GM23338 (cell line): ENCODE measurements at places on chromosomes 11 and 22. TPM values are rescaled to one million over a fixed set of nuclear protein-coding genes. Genes with fewer than 3 reads are reported as not detected.

DNA sequence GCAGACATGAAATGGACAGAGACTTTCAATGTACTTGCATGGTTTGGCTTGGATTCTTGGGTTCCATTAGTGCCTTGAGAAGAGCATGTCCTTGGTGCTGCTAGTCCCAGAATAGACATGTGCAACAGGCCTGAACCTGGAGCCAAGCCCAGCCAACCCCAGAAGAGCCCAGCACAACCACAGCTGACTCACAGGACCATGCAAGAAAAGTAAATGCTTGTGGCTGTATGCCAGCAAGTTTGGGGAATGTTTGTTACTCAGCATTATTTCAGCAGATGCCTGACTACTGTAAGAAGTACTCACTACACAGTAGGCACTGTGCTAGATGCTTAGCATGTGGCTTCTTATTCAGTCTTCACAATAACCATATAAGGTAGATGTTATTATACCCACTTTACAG, 39.2 kb upstream of the HMGXB4 start:
- H3K4me1 ChIP-seq, result no peaks in the 10 kb centered on the region
- H3K4me3 ChIP-seq, result no peak overlapping the region
- no peak for DNase-seq
- H3K36me3 ChIP-seq, result no peaks in the 10 kb centered on the region
- H3K27me3 ChIP-seq, result no peaks in the 10 kb centered on the region

DNA sequence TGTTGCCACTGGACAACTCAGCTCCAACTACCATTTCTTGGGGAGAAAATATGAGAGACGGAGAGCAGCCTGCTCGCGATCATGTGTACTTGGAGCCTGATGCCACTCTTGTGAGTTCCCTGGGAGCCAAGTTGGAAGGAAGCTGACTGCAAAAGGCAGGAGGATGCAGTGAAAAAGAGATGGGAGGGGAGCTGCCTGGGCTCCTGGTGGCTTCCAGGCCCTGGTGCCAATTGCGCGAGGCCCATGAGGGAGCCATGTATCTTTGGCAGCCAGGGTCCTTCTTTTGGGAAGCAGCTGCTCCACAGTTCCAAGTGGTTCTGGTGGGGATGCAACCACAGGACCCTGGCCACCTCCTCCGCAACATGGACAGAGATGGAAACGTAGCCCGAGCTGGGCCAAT, 11.1 kb downstream of the C11orf91 start:
- DNase-seq, result no peak
- no peaks in the 10 kb centered on the region for H3K36me3 ChIP-seq
- H3K4me3 ChIP-seq, result no peak overlapping the region
- peaks cover 29% of the 10 kb centered on the region for H3K4me1 ChIP-seq
- no peak overlapping the region for H3K27ac ChIP-seq

GRCh38 chr11:95671768-95672167, 117.8 kb downstream of the FAM76B start:
- no peaks in the 10 kb centered on the region for H3K36me3 ChIP-seq
- no peaks in the 10 kb centered on the region for H3K4me1 ChIP-seq
- H3K27me3 ChIP-seq, result no peaks in the 10 kb centered on the region
- H3K4me3 ChIP-seq, result no peak overlapping the region
- H3K27ac ChIP-seq, result no peak overlapping the region
- DNase-seq, result no peak

DNA sequence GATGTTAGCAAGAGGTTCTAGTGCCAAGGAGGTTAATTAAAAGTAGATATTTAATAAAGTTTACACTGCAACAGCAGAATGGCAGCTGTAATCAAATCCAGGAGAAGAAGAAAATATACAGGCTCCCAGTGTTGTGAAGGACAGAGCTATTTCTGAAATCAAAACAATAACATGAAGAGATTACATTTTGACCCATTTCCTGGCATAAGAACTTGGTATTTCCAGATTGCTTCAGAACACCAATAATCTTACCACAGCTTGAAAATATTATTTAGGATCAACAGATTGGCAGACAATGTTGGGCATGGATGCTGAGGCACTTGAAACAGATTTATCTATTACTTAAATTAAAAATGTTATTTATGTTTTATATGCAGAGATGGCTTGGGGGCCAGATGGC, 692.5 kb downstream of the KCNA4 start:
- H3K27ac ChIP-seq, result no peak overlapping the region
- H3K4me3 ChIP-seq, result no peak overlapping the region
- no peaks in the 10 kb centered on the region for H3K36me3 ChIP-seq
- H3K27me3 ChIP-seq, result no peaks in the 10 kb centered on the region
- no peak for DNase-seq
- no peaks in the 10 kb centered on the region for H3K4me1 ChIP-seq

Gene MAJIN
- not detected in 2 replicates for total RNA-seq

GRCh38 chr11:84566671-84567070, 1060.5 kb downstream of the DLG2 start:
- H3K36me3 ChIP-seq, result no peaks in the 10 kb centered on the region
- no peak overlapping the region for H3K27ac ChIP-seq
- H3K4me3 ChIP-seq, result no peak overlapping the region
- no peaks in the 10 kb centered on the region for H3K27me3 ChIP-seq
- no peak for DNase-seq

DNA sequence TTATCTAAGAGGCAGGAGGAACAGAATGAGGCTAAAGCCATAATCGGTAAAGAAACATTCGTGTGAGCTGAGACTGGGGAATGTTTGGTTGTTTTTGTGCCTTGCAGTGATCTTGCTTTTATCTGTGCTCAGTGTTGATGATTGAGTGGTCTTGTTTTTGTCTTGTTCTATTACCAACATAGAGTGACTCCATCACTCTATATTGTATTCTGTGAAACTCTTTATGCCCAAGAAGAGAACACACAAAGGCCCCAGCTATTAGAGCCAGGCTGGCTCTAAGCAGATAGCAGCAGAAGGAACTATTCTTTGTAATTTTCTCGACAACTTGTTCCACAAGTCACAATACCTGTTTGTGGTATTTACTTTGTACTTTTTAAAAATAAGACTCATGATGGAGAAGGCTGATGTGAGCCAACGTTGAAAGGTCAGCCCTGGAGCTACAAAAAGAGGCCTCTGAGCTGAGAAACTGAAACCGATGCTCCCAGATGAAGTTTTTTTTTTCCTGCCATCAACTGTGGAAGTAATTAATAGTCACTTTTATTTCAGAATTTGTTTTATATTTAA, 68.4 kb downstream of the LARGE1 start:
- H3K4me3 ChIP-seq, result peak overlapping the region; percentile 31; the same call in 1 of the 2 replicates
- peak overlapping the region; percentile 93 for H3K27ac ChIP-seq
- no peaks in the 10 kb centered on the region for H3K27me3 ChIP-seq
- H3K36me3 ChIP-seq, result 0 out of 2 replicates have a peak, but pooled peaks cover 3% of the 10 kb centered on the region
- DNase-seq, result no peak

- H3K27me3 ChIP-seq, result no peaks in the 10 kb centered on the region
- H3K4me1 ChIP-seq, result peaks cover 3% of the 10 kb centered on the region; the same call in 1 of the 2 replicates
- no peak for DNase-seq
- no peak overlapping the region for H3K27ac ChIP-seq
- no peak overlapping the region for H3K4me3 ChIP-seq
- no peaks in the 10 kb centered on the region for H3K36me3 ChIP-seq
These were observed 344.9 kb downstream of the SOX6 start for GRCh38 chr11:16011396-16011795.

Gene LMO1
- total RNA-seq, result not detected in 2 replicates

DNA sequence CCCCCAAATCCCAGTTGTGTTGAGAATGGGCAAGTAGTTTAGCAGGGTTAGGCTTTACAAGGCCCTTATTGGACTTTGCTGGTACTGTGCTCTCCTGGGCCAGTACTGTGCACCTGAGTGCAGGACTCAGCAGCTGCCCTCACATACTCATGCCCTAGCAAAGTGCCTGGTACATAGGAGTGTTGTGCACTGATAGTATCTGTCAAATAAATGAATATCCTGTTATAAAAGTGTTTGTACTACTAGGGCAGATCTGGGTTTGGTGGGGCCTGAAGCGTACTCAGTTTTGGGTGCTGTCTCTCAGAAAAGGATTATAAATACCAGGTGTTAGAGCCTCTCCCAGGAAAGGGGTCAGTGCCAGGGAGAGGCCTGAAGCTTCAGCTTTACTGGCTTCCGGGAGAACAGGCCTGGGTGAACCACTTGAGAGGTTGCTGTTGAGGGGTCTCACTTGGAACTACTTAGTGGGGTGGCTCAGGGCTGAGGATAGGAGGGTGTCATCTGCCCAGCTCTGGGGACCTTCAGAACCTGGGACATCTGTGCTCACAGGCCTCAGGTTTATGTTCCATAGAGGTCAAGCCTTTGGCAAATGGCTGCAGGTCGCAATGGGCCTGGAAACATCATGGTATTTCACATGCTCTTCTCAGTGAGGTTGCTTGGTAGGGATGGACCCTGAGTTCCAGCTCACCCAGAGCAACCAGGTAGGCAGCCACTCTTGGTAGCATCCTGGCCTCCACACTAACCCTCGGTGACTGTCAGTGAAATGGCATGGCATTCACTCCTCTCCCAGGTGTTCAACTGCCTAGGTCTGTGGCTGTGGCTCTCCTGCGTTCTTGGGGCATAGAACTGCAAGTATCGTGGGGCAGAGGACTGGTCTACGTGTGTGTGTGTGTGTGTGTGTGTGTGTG, 106.1 kb downstream of the ZBTB16 start:
- DNase-seq, result no peak
- H3K27ac ChIP-seq, result no peak overlapping the region
- no peaks in the 10 kb centered on the region for H3K27me3 ChIP-seq
- no peaks in the 10 kb centered on the region for H3K36me3 ChIP-seq
- peaks cover 18% of the 10 kb centered on the region for H3K4me1 ChIP-seq

Gene NAV2
- total RNA-seq, result 42.3 and 45.0 TPM in 2 replicates

Gene MYBPC3
- total RNA-seq, result not detected in 2 replicates

Gene CCDC116
- 0.14 TPM in 1 of 2 replicates, not detected in the other for total RNA-seq

Gene SLC17A6
- 0.16 and 0.31 TPM in 2 replicates for total RNA-seq

Gene MPZL2
- total RNA-seq, result 2.8 and 4.2 TPM in 2 replicates

Gene MPPED2
- total RNA-seq, result 6.8 and 15.8 TPM in 2 replicates

- H3K4me3 ChIP-seq, result no peak overlapping the region
- no peak for DNase-seq
- H3K27ac ChIP-seq, result no peak overlapping the region
- no peaks in the 10 kb centered on the region for H3K27me3 ChIP-seq
These were observed 345.4 kb downstream of the TENM4 start for GRCh38 chr11:79095424-79095823.

Gene OR52N2
- total RNA-seq, result 0.89 TPM in 1 of 2 replicates, not detected in the other

GRCh38 chr22:37300551-37301017, 18.3 kb downstream of the CYTH4 start:
- DNase-seq, result no peak
- H3K36me3 ChIP-seq, result no peaks in the 10 kb centered on the region
- H3K4me3 ChIP-seq, result no peak overlapping the region
- H3K4me1 ChIP-seq, result peaks cover 11% of the 10 kb centered on the region; the same call in 1 of the 2 replicates
- no peaks in the 10 kb centered on the region for H3K27me3 ChIP-seq
- no peak overlapping the region for H3K27ac ChIP-seq

DNA sequence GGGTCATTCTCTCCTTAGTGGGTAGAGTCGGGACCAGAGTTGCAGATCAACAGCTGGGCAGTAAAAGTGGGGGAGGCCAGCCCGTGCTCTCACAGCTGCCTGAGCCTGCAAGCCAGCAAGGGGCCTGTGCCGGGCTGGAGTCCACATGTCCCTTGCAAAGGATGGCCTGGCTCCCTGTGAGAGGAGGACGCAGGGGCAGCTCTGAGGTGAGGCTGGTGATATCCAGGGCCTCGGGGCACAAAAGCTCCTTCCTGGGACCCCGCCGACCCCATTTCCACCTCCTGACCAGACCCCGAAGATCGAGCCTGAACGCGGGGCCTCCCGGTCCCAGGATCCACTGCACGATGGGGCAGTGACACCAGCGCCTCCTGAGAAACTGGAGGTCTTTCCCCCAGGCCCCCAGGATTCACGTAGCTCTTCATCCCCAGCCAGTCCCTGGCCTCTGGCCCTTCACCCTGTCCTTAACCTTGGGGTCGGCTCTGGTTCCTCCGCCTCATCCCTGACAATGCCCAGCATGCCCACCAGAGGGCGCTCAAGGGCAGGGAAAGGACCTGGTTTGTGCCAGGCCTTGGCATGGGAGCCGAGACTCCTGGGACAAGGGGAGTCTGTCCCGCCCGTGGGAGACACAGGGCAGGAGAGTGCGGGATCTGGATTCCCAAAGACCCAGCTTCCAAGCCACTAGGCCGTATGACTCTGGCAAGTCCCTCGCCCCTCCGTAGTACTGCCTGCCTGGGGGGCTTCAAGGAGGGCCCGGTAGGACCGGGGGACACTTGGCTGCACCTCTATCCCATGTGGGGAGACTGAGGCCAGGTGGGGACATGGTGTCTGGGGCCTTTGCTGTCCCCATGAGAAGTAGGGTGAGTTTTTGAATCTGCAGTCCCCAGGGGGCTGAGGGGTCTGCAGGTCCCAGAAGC, 17.8 kb upstream of the WNT7B start:
- no peaks in the 10 kb centered on the region for H3K4me1 ChIP-seq
- H3K36me3 ChIP-seq, result no peaks in the 10 kb centered on the region
- peak; percentile 82 for DNase-seq
- H3K4me3 ChIP-seq, result no peak overlapping the region
- no peak overlapping the region for H3K27ac ChIP-seq

- peaks cover 13% of the 10 kb centered on the region for H3K4me1 ChIP-seq
- H3K36me3 ChIP-seq, result no peaks in the 10 kb centered on the region
- no peak overlapping the region for H3K27ac ChIP-seq
- no peak for DNase-seq
These were observed 16.5 kb upstream of the SHISAL1 start for GRCh38 chr22:44329179-44329796.

Gene MYO7A
- 2.3 and 5.4 TPM in 2 replicates for total RNA-seq

Gene C22orf31
- total RNA-seq, result not detected in 2 replicates

Gene SLCO2B1
- total RNA-seq, result not detected in 2 replicates

DNA sequence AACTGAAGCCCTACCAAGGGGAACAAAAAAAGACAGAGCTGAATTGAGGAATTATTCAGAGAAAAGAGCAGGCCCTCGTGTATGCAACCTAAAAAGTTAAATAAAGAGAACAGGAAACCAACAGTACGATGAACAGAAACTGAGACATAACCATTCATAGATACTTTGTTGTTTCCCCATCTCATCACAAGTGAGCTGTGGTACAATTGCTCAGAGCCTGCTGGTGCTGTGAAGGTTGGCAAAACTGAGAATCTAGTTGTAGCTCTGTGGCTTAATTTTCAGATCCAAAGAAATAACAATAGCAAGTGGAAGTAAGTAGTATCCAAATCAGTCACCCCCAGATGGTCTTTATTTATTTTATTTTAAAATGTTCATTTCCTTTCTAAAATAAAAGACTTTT, 37.7 kb upstream of the BLID start:
- peaks cover 13% of the 10 kb centered on the region for H3K4me1 ChIP-seq
- H3K36me3 ChIP-seq, result no peaks in the 10 kb centered on the region
- no peak for DNase-seq
- H3K27ac ChIP-seq, result no peak overlapping the region
- no peaks in the 10 kb centered on the region for H3K27me3 ChIP-seq
